T-helper 22 cell (primary cell): ENCODE measurements at places on chromosomes 5 and 9.

DNA sequence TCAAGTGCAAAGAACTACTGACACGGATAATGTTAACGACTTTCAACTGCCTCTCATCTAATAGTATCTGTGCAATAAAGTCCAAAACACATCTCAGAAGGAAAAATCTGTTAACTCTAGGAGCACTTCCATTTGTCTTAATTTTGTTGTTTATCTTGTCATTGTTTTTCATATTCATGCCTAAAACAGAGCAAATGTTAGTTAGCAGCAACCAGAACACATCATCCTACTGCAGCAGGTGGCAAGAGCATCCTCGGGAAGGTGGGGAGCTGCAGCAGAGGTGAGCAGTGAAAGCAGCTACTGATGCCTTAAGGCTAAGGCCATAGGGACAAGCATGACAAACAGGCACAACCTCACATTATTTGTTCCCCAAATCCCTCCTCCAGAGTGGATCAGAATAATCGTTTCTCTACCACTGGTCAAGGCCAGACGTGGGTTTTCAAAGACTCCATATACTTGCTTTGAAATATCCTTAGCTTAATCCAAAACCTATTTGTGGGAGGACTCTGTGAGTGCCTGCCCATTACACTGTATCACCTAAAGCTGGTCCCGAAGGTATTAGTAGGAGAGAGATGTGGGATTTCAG is 1.0 kb downstream of the HMGCS1 start:
- no peak for DNase-seq

- no peak for DNase-seq
Observed at GRCh38 chr5:121006217-121006616, 542.1 kb downstream of the PRR16 start.

DNA sequence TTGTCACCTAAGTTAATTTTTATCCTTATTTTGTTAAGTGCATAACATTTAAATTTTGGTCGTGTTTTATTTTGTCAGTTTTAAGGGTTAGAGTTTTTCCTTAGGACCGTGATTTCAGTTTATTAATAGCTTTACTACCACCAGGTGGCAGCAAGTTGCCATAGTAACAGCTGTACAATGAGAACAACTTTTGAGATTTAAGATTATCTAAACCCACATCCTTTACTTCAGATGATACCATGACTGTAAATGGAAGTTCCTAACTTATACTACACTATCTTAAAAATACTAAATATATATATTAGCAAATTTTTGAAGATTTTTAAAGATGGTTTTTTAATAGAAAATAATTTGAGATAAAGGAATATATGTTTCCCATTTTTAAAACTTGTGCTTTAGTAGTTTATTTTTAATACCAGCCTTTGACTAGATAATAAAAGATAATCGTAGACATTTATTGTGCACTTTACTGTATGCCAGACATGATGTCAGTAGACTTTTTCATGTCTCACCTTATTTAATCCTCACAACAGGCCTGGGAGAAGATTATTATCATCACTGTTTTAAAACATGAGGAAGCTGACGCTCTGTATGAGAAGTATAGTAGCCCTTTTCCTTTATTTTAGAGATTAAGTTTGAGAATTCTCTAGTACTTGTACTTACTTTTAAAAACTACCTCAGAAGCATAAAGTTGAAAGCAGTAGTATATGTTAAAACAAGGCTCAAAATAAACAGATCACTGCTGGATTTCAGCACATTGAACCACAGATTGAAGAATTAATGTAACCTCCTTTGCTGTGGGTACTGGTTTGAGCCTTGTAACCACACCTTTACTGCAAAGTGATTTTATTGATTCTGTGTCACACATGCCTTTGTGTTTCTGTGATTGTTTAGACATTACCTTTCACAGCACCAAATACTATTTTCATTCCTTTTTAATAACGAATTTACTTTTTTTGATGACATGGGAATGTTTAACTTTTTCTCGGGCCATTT is 27.5 kb downstream of the SREK1 start:
- DNase-seq: peak; percentile 39

- DNase-seq: no peak
Observed at GRCh38 chr9:134317400-134317789, 8.9 kb upstream of the RXRA start.

- no peak for DNase-seq
Observed at GRCh38 chr5:148388696-148389095, 4.9 kb downstream of the FBXO38 start.

- no peak for DNase-seq
Observed at GRCh38 chr9:84003246-84003645, 22.6 kb downstream of the RMI1 start.

- no peak for DNase-seq
Observed at GRCh38 chr5:148880696-148881095, 54.3 kb downstream of the ADRB2 start.
